ENCODE measurements at places on chromosomes 3 and 15. TPM values are rescaled to one million over a fixed set of nuclear protein-coding genes. Genes with fewer than 3 reads are reported as not detected.

GRCh38 chr3:123660900-123661299, 76.0 kb upstream of the HACD2 start:
- DNase-seq, result no peak

GRCh38 chr3:129106320-129106719, 15.3 kb downstream of the RAB43 start:
- no peak for DNase-seq

The ADAMTS17 gene
- 2.3 TPM for polyA plus RNA-seq

The GHRL gene
- polyA plus RNA-seq, result 3.9 TPM

All from left renal cortex interstitium (tissue), 4 donors.